Renal cortex interstitium (tissue), 15 donors: ENCODE measurements at places on chromosomes 3 and 15. TPM values are rescaled to one million over a fixed set of nuclear protein-coding genes. Genes with fewer than 3 reads are reported as not detected.

The CLDN11 gene
- 225 TPM for polyA plus RNA-seq

The SLCO3A1 gene
- polyA plus RNA-seq = 10.5 TPM

DNA sequence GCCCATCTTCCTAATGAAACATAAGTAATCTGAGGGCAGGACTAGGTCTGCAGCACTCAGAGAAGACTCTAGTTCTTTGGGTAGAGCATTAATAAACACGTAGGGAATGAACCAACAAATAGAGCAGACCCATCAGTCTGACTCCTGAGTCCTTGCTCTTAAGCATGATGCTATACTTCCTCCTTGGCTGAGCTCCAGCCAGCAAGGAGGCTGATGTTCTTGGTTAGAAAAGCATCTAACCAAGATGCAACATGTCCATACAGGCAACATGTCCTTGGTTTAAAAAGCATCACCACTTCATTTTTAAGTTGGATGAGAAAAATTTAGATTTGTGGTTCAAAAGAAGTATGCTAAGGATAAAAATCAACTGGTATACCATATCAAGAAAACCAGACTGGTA, 8.5 kb upstream of the MYH15 start:
- no peak for DNase-seq

- DNase-seq = no peak
Observed at GRCh38 chr3:186268616-186269448, 93.2 kb downstream of the DGKG start.

DNA sequence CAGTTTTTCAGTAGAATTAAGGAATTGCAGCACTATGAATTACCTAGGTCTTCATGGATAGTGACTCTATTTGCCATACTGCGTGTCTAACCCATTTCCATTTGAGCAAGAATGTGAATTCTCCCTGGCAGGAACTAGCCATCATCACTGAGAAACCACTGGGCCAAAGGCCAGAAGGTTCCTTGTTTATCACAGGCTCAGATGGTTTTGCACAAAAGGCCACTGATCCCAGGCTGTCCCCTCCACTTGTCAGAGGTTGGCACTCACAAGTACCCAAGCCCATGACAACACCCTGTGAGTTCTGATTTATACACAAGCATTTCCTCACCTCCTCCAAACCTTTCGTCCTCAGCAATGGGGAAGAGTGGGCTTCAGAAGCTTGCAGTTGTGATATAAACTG, 131.8 kb downstream of the FOXB1 start:
- no peak for DNase-seq

The GOLGA6A gene
- not detected for polyA plus RNA-seq
